GM10248 (cell line): ENCODE measurements at places on chromosomes 2 and 18.

DNA sequence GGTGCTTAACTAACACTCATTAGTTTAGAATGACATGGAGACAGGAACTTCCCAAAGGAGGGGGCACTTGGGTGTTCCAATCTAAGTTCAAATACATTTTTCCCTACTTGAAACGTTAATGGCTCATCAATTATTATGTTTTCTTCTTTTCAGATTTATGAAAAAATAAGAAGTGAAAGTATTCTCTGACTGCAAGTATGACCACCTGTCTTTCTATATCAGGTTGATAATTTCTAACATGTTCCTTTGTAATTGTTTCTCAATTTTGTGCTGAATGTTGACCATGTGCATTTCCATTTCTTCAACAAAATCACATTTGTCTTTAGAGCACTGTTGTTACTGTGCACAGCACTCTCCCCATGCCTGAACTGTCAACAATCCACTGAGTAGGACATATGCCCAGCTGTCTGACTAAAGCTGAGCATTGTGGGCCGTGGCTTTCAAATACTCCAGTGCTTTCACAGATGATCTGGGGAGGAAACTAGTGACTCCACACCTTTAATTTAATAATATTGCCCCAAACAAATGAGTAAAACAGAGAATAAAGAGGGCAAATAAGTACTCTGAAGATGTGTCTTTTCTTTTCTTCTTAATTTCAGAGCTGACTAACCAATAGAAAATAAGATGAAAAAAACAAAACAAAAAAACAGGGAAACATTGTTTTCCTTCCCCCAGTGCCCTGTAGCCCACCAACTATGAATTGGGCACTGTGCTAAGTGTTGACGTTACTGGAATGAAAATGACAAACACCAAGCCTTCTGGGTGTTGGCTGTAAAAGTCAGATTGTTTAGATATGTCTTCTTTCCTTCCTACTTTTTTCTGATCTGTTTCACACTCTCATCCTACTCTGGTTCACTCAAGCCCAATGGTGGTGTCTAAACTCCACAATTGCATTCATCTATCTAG lies 16.0 kb downstream of the LANCL1 start:
- DNase-seq, result no peak

GRCh38 chr2:36330473-36331395 lies 24.8 kb upstream of the CRIM1 start:
- no peak for DNase-seq

DNA sequence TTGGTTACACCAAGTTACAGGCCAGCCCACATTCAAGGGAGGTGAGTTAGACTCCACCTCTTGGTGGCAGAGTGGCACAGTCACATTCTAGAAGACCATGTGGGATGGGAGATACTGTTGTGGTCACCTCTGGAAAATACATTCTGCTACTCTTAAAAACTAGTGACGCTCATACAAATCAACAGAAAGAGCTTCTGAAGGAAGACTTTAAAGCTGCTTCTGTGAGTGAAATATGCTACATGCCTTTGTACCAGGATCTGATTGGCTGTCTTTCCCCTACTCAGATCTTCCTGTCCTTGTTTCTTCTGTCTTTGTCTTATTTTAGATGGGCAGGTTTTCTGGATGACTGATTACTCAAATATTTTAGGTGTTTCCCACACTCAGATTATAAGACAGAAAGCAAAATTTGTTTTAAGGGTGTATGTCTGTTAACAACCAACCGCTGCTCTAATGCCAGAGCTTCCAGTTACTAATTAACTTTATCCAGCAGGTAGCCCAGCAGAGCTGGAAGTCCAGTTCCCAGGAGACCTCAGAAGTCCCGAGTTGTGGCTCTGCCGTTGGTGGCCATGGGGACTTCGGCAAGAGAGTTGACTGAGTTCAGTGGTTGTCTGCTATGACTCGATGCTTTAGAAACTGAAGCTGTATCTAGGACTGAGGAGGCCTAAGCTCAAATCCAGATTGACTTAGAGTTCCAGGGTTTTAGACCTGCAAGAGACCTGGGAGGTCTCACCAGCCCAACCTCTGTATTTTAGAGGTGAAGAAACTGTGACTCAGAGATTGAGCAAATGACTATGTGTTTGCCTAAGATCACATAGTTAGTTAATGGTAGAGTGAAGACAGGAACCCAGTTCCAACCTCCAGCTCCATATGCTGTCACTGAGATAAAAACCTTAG lies 7.4 kb downstream of the IL1R2 start:
- DNase-seq, result no peak

DNA sequence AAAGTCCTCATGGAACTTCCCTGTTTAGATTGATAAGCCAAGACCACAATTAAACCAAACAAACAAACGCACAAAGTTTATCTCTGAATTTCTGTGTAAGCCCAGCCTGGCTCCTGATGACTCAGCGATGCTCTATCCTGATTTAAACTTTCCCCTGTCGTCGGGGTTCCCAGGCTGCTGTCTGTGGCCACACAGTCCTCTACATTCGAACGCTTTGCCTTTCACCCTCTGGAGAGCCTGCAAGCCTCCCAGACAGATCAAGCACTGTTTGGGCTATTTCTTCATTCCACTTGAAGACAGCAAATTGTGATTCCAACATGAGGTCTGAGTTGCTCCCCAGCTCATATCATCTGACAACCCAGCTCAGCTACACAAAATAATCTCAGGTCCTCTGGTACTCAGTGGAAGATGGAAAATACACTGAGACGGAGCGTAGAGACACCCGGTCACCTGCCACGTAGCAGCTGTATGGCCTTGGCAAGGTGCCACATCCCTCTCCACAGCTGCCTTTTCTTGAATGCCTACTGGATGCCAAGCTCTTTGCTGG lies 51.2 kb downstream of the CYRIA start:
- no peak for DNase-seq

DNA sequence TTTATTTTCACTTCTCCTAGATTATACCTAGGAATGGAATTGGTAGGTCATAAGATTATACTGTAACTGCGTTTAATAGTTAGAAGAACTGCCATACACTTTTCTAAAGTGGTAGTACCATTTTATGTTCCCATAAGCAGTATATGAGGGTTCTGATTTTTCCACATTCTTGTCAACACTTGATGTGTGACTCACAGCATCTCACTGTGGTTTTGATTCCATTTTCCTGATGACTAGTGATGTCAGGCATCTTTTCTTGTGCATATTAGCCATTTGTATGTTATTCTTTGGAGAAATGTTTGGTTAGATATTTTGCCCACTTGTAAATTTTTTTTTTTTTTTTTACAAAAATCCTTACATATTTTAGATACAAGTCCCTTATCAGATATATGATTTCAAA lies 2.3 kb downstream of the DCAF17 start:
- DNase-seq, result no peak

DNA sequence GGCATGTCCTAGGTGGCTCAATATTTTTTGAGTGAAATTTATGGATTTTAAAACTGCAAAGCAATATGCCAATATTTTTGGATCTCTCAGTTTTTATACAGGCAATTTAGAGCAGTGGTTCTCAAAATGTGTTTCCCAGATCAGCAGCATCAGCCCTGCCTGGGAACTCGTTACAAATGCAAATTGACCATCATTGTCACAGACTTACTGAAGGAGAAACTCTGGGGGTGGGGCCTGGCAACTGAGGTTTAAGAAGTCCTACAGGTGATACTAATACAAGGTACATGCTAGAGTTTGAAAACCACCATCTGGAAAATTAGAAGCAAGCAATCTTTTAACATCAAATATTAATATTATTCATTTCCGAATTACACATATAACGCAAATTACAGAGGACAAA lies 215.6 kb upstream of the PID1 start:
- no peak for DNase-seq

GRCh38 chr18:54622084-54622483 lies 31.0 kb downstream of the DYNAP start:
- no peak for DNase-seq

GRCh38 chr2:218230882-218231281 lies 13.9 kb downstream of the ARPC2 start:
- DNase-seq, result peak; percentile 35

GRCh38 chr2:231228974-231229529 lies 30.6 kb downstream of the ARMC9 start:
- DNase-seq, result no peak

GRCh38 chr2:32962690-32963089 lies 15.9 kb downstream of the LTBP1 start:
- DNase-seq, result no peak

- peak; percentile 27 for DNase-seq
Measured at GRCh38 chr2:26346454-26347053, at the start of gene ADGRF3. ADGRF3 (minus strand) TSS chr2:26346789; CDS start chr2:26346234, 555 bp downstream.

DNA sequence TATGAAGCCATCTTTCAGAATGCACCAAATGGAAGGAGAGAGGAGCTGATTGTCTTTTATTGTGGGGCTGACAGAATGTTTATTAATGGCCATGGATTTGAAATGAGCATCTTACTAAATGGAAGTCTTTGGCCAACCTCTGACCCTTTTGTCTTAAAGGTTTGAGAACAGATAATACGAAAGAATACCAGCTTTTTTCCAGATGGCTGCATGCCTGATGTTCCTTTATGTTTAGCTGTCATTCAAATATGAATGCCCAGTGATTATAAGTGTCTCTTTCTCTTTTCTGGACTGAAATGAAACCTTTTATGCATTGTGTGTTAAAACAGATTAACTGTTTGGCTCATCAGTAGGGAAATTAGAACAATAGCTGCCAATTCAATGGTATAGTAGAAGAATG lies 46.0 kb downstream of the PARD3B start:
- no peak for DNase-seq

DNA sequence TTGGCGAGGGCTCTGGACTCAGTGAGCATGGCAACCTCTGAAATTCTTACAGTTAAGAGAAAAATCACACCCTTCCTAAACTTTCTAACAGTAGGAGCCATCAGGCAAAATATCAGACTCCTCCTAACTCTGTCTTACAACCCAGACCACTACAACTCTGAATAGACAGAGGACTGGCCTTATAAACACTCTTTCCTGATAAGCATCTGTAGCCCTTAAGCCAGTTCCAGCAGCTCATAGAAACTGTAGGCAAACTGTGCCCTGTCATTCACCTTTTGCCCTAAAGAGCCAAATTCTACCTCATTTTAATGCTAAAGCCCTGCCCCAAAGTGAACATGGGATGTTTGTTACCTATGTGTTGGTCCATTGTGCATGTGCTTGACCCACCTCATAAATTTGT lies 304.8 kb downstream of the ALK start:
- DNase-seq, result no peak

- no peak for DNase-seq
Measured at GRCh38 chr2:47271054-47272000, 116.2 kb upstream of the STPG4 start.

GRCh38 chr2:218889937-218890336 lies 9.3 kb downstream of the WNT10A start:
- DNase-seq, result no peak

DNA sequence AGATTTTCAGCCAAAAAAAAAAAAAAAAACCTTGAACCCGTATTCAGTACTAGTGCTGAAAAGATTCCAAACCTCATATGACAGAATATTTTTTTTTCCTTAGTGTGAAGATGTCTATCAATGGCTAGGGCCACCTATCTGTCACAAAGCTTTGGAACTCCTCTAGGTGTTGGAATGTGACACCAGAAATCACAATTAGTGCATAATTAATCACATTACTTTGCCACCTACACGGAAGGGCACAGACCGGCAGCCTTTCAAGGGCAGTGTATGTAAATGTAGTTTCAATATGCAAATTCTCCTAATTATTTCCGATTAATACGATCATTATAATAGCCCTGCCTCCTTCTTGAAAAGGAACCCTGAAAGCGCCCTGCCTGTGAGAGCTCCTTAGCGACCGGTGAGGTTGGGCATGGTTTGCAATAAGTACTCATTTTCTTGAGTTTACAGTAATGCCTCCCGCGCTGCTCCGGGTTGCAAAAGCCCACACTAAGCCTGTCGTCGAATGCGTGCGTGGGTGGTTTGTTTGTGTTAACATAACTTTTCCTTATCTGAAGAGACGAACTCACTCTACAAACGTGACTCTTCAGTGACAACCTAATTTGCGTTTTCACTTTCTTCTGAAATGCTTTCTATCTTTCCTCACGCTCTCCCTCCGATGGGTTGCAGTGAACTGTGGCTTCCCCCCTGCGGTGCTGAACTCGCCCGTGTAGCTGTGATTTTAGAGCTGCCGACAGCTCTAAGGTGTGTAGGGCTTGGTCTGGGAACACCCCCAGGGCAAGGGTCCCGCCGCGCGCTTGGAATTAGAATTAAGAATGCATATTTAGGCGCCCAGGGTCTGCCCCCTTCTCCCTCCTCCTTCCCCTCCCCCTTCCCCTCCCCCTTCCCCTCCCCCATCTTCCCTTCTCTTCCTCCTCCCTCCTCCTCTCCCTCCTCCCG lies 765 bp upstream of the ID2 start:
- DNase-seq, result no peak

GRCh38 chr2:105407946-105408743 lies 9.3 kb upstream of the FHL2 start:
- no peak for DNase-seq

DNA sequence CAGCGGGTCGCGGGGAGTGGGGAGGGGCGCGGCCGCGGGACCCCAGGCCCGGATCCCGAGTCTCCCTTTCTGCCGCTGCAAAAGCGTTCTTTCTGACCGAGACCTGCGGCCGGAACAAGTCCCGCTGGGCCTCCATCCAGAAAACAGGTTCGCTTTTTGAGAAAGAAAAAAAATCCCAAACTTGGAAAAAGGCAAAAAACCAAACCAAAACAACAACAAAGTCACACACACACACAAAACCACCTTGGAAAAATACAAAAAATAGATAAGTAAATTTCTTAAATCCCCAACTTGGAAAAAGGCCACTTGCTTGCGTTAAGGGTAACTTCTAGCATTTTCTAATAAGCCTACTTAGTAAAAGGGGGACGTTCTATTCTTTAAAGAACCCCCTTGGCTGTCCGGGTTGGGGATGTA lies 250 bp upstream of the CHST10 start:
- no peak for DNase-seq

DNA sequence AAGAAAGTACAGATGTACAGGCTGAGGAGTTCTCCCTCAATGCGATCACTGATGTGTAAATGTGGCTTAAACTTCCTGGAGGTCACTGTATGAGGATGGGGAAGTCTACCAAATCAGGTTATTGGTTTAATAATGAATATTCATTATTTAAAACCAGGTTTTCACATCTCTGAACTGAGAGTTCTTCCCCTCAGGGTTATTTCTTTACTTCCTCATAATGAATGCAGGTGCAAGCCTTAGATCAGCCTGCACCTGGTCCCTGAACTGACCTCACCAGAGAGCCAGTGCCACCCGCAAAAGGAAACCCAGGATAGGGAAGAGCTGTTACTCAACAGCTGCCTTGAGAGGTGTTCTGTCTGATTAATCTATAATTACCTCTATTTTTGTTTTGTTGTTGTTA lies 369.0 kb downstream of the EPHA4 start:
- peak; percentile 35 for DNase-seq

- no peak for DNase-seq
Measured at GRCh38 chr2:72104821-72105588, 42.7 kb downstream of the CYP26B1 start.

- no peak for DNase-seq
Measured at GRCh38 chr2:85724731-85725181, 29.0 kb upstream of the ATOH8 start.

DNA sequence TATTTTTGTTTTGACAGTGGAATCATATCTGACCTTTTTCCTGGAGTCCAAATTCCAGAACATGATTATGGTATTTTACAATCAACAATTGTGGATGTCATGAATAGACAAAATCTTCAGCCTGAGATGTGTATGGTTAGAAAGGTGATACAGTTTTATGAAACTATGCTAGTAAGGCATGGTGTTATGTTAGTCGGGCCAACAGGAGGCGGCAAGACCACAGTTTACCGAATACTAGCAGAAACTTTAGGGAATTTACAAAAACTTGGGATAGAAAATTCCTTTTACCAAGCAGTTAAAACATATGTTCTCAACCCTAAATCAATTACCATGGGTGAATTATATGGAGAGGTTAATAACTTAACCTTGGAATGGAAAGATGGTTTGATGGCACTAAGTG lies 137.0 kb downstream of the DNAH6 start:
- DNase-seq, result no peak
